NCI-H1930 (cell line): ENCODE measurements at places on chromosomes 3 and 15.

DNA sequence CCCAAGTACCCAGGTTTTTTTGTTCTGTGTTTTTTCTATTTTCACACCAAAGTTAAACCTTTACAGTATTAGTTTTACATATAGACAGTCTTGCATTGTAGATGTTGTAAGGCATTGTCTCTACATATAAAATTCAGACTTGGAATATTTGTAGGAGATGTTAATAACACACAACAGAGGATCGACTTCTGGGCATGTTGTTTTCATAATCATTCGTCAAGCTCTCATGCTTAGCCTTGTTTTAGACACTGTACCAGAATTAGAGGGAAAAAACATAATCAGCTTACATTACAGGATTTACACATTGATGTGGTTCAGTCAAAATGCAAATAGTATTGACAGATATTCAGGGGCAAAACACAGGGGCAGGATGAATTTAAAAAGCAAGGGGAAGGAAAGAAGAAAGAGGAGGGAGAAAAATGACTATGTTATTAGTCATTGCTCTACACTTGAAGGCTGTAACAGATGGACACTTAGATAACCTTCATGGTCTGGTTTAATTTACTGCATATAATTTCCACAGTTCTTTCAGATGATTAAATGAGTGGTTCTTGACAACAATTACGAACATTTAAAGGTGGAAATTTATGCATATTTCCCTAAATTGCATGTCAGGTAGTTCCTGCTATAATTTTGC lies 7.5 kb downstream of the CMSS1 start:
- no peak for DNase-seq

- no peak for DNase-seq
These were observed 114.8 kb downstream of the IGF1R start for GRCh38 chr15:98763179-98763578.

- DNase-seq, result no peak
These were observed 2.5 kb upstream of the PLCB2 start for GRCh38 chr15:40310001-40310959.

DNA sequence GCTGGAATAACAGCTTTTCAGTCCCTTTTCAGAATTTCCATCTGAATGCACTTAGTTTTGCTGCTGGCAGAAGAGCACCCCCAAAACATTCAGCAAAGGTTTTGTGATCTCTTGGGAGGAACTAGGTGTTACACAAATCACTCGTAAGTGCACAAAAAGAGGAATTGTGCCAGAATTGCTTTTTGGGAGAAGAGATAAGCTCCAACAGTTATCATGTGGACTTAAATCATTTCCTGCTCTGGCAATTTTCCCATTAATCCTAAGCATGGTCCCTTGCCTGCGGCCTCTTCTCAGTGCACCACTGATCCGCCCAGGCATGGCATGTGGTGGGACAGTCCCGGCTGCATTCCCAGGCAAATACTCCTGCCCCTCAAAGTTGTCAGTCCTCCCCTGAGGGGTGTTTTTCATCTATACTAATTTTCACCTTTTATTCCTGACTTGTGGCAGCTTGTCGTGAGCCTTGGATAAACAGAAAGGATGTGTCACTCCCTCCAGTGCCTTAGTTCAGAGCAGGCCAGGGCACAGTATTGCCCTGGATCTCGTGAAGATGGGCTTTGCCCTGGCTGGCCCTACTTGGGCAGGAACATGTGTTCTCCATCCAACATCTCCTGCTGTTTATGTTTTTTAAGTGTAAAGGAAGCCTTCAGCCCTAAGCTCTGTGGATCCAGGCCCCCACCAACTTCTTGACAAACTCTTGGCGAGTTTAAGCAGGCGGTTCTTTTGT lies 44.6 kb upstream of the VILL start:
- DNase-seq, result no peak

DNA sequence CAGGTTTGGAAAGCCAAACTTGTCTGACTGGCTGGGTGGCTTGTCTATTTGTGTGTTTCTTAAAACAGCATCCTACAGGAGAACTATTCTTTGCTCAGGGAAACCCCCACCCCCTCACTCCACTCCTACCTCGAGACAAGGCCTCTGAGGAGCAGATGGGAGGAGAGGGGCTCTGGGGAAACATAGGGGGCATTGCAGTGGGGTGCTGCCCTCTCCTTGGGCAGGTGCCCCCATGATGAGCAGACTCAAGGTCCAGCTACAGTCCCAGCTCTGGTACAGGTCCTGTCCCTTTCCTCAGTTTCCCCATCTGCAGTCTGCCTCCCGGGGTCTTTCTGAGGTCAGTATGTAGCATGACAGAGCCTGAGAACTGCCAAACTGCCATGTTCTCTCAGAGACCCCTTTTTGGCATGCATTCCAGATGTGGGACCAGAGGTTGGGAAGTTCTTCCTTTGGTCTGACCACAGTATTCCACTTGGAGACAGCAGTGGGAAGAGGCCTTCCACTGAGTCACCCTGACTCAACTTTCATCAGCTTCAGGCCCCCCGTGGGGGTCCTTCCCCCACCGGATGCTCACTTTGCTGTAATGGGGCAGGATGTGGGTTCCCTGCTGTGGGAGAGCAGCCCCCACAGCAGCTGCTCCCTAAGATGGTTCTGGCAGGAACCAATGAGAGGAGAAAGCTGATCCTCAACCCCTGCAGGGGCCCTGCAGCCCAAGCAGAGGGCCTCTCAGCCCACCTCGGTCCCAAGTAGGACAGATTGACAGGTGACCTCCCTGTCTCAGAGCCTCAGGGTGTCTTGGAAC lies 32.3 kb upstream of the CYP11A1 start:
- DNase-seq, result no peak

GRCh38 chr3:17982211-17982880 lies 239.9 kb upstream of the TBC1D5 start:
- no peak for DNase-seq
